ENCODE measurements at places on chromosomes 11 and 22.

- no peak for DNase-seq
Observed at GRCh38 chr11:67411785-67412152, 3.7 kb upstream of the CARNS1 start.

DNA sequence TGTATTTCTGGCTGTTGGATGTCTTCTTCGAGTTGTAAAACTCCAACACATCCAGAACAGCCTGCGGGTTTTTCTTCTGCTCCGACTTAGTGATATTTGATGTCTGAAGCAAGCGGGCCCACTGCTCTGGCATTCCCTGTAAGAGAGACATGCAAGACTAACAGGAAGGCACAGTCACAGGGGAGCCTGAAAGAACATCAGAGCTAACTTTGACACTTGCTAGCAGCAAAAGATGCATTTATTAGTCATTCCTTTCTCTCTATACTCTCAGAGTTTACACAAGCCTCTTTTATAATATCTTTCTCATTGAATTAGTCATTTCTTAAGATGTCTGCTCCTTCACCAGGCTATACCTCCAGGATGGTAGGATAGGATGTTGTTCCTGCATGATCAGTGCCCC is 77.8 kb upstream of the GDPD4 start:
- no peak for DNase-seq

- no peak for DNase-seq
Observed at GRCh38 chr22:22050141-22050775, 67.7 kb upstream of the TOP3B start.

DNA sequence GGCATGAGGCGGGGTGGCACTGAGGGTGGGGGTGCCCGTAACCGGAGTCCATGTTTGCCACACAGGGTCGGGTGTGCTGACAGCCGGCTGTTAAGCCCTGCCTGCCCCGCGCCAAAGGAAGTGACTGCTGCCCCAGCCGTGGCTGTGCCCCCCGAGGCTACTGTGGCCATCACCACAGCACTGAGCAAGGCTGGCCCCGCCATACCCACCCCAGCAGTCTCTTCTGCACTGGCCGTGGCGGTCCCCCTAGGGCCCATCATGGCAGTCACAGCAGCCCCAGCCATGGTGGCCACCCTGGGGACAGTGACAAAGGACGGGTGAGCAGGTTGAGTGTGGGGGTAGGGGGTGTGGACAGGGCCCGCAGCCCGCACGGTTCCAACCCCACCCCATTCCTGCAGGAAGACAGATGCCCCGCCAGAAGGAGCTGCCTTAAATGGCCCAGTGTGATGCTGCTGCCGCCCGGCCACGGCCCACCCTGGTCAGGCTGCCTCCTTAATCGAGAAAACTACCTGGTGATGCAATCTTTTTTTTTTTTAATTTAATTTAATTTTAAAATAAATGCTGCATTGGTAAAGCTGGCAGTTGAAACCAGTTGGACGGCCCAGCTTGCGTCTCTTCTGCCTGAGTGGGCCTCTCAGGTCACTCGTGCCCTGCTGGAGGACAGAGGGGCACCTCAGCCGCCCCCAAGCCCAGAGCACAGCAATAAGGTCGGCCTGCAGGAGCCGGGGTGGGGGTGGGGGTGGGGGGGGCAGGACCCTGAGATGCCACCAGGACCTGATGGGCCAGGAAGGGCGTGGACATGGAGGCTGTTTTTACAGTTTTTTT is 30.8 kb downstream of the SBF1 start:
- no peak for DNase-seq

- no peak for DNase-seq
Observed at GRCh38 chr11:61460986-61461385, 31.1 kb downstream of the SDHAF2 start.

DNA sequence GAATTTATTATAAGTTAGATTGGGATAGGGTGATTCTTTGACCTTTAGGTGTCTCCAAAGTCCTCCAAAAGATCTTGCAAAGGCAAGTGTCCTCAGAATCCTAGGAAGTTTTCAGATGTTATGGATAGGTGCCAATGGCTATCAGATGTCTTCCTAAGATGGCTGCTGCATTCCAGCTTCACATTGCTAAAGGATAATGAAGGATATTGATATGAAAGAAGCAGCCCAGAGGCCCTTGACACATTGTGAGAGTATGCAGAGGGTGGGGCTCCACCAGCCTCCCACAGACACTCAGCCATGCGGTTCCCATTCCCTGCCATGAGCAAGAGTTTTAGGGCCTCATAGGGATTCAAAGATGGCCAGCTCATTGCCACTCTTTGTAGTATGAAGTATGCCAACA is 22.3 kb upstream of the GLYATL2 start:
- DNase-seq, result no peak

- no peak for DNase-seq
Observed at GRCh38 chr11:126345283-126345682, 10.2 kb upstream of the ST3GAL4 start.

GRCh38 chr11:61587541-61587941 is 6.7 kb upstream of the SYT7 start:
- no peak for DNase-seq

DNA sequence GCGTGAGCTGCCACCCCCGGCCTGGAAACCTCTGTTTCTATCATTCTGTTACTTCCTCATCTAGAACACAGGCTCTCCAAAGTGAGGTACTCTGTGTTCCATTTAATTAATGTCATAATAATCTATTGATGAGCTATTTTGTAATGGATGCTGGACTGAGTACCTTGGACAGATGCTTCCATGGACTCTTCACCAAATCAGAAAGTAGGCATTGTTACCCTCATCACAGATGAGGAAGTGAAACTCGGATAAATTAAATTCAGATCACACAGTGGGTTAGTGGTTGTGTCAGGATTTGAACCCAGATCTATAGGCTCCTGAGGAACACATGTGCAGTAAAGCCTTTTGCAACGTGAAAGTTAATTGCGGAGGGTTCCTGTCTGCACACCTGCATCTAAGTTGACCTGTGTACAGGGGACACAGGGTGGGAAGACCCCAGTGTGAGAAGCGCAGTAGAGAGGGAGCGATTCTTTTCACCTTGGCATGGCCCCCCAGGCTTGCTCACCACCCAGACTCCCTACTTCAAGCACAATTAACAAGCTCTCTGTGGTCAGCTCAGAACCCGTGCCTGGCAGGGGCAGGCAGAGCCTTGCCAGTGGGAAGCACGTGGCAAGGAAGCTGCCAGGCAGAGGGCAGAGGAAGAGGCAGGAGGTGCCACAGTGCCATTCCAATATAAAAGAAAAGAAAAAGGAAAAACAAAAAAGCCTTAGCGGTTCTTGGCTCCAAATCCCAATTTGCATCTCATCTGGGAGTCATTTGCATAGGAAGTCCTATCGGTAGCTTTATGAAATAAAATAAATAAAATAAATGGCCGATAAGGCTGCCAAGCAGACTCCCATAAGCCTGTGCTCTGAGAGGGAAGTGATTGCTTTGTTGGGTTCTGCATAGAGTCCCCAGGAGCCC is 239.3 kb downstream of the GRIK4 start:
- no peak for DNase-seq

DNA sequence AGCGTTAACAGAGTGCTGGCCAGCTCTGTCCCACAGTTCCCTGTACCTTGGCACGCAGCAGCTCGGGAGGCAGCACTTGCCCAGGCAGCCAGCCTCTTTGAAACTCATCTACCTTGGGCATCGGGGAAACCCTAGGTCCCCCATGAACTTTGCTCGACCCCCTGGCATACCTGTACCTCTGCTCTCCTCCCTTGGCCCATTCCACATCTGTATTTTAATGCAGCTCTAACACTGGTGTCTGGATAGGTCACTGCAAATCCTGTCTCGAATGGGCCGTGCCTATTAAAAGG is 304.1 kb downstream of the TBC1D22A start:
- no peak for DNase-seq

Measured in smooth muscle cell of the brain vasculature (primary cell).